ENCODE measurements at places on chromosomes 3 and 15.

GRCh38 chr3:59839810-59840515 is 790.1 kb upstream of the CFAP20DC start:
- DNase-seq, result no peak

DNA sequence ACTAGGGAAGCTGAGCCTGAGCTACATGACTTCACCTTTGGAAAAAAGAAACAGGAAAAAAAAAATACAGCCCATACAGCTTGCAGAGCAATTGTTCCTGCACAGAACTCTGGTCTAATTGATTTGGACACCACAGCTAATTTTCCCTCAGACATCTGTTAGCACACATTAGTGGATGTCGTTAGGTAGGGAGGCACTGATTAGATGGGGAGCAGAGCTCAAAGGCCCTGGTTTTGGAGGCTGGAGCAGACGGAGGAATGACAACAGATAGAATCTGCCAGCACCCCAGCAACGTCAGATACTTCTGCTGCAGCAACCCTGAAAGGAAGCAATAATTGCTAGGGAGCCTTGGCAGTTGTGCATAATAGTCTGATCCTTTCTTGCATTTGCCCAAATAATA is 398.9 kb downstream of the LSAMP start:
- no peak for DNase-seq

- no peak for DNase-seq
Measured at GRCh38 chr3:122488262-122488973, 26.3 kb downstream of the KPNA1 start.

- DNase-seq, result no peak
Measured at GRCh38 chr15:77895742-77896141, 181.8 kb downstream of the TBC1D2B start.

GRCh38 chr3:194736277-194736895 is 50.7 kb downstream of the FAM43A start:
- DNase-seq, result no peak

- DNase-seq, result peak; percentile 75
Measured at GRCh38 chr3:93969443-93969842, 4.3 kb downstream of the PROS1 start.

DNA sequence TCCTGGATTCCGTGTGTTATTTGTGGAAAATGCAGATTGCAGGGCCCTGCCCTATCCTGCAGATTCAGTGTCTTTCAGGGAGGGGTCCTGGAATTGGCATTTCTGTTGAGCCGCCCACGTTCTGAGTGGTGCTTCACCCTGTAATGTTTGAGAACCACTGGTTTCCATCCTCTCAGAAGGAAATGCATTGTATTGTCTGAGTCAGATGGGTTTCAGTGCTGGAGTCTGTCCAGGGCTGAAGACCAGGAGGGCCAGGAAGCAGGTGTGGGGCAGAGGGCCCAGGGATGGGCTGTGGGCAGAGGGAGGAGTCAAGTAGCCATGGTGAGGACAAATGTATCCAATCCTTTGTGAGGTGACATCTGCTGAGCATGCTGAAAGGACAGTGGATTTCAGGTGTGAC is 123.8 kb downstream of the SV2B start:
- DNase-seq, result no peak

DNA sequence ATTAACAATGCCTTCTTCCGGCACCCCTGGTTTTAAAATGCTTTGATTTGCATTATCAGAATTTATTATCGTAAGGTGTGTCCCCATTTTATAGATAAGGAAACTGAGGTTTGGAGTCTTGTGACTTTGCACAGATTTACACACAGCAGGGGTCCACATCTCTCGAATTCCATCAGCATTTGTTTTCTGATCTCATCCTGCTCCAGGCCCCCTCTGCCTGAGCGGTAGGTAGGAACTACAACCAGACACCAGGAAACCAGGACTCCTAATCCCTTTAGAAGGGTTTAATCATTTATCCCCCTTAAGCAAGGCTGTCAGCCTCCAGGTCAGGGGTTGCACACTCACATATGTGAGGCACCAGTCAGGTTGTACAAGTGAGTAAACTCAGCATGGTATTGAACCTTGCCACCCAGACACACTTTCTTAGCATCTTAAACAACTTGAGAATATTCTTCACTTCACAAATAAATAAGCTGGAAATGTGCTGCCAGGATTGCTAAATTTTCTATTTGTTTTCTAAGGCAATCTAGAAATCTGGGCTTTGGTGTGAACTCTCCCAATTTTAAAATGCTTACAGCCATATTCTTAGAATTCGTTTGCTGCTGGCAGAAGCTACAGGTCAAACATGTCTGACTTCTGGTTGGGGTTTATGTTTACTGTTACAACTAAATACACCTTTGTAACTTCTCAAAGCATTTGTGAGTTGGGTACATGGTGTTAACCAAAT is 31.7 kb upstream of the CMTM7 start:
- no peak for DNase-seq

DNA sequence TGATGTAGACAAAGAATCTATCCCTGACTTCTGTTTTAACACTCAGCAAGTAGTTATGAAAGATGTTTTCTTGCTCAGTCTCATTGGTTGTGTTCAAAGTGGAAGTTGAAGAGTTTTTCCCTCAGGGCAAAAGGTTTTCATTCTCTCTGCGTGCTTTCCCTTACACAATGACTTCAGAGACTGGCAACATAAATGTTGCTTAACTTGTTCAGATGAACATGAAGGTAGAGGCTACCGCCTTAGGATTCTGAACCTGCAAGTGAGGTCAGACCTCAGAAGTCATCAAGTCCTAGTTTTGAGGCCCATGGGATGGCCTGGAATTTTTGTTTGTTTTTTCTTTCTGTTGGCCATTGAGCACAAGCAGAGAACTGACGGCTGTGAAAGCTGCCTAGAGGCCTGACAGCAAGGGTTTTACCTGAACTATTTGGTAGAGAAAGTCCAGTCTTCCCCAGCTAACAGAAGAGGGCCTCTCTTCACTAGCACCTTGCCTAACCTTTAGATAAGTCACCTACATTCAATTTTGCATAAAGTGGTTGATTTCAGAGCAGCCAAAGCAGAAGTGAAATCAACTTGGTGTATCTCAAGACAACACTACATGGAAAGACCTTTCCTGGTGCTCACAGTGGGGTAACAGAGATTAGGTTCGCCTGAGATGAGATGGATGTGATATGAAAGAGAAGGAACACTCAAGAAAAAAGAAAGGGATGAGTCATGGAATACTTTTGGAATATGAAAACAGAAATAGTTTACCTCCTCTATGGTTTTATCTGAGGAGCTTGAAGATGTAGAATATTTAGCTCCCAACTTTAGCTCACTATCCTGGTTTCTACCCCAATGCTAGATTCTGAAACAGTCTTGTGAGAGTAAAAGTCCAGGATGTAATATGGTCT is 53.6 kb upstream of the AP4E1 start:
- no peak for DNase-seq

DNA sequence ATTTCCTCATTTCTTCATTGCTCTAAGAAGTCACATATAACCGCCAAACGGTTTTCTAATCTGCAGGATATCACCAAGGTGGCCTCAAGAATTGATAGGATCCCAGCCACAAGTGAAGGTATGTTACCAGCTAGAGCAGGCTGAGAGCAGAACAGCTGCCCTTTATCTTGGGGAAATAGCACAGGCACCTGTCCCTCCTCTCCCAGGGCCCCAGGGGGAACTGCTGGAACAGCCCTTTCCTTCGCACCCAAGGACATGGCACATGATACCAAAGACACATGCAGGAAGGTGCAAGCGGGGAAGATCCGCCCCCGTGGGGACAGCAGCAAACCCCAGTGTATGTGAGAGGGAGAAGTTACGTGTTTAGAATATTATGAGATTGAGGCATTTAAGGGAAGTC is 35.3 kb downstream of the HOMER2 start:
- DNase-seq, result no peak

DNA sequence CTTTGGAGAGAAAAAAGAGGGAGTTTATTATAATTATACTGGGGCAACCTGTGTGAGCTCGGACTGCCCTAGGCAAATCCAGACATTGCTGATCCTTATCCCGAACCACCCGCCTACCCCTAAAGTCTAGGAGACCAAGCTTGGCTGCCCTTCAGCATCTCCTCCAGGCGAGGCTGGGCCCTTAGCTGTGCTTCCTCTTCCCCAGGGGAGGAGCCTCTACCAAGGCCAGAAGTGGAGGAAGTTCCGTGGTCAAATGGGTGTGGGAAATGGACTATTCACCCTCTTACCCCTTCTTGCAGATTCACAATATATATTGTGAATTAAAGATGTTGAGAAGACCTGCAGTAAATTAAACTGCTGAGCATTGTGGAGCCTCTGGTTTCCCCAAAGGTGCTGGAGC is 158.3 kb upstream of the HES1 start:
- no peak for DNase-seq

- no peak for DNase-seq
Measured at GRCh38 chr15:100537331-100537730, 8.6 kb upstream of the CERS3 start.

- DNase-seq, result peak; percentile 45
Measured at GRCh38 chr15:41256577-41257038, 25.5 kb downstream of the CHP1 start.

GRCh38 chr15:85318048-85318731 is 62.2 kb upstream of the AKAP13 start:
- peak; percentile 70 for DNase-seq

- no peak for DNase-seq
Measured at GRCh38 chr3:52441091-52441771, 3.7 kb downstream of the SEMA3G start.

DNA sequence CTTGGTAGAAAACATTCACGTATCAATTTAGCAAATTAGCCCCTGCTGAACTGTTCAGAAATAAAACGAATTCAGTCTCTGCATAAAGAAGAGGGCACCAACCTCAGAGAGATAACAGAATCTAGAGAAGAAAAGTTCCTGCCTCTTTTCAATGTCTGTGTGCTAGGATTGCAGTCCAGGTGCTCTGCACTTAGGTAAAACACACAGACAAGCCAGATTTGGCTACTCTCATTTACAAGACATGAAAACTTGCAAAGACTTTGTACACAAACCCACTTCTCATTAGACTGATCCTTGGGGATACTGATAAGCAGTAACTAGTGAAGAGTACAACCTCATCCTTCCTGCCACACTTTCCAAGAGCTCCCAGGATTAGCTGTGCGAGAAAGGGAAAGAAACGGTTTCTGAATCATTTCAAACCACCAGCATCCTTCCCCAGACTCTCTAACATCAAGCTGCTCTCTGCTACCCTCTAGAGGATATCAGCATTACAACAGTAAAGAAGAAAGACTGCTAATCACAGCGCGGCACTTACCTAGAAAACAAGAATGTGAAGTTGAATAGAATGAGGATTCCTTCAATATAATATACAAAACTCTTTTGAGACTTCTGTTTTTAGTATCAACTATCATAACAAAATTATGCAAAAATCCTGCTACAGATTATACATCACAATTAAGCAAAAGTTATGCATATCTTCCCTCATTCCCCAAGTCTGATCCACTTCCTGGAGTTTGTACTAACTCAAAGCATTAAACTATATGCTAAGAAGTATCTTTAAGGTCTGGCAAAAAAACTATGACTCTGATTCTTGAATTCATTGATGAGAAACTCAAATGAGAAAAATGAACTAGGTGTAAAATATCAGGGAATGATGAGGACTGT is 306.4 kb downstream of the MAGI1 start:
- DNase-seq, result peak; percentile 81

GRCh38 chr3:51311055-51311454 is 74.0 kb upstream of the MANF start:
- peak; percentile 32 for DNase-seq

GRCh38 chr3:6421666-6422445 is 439.1 kb upstream of the GRM7 start:
- DNase-seq, result no peak

GRCh38 chr3:32262201-32262600 is 23.7 kb downstream of the CMTM8 start:
- DNase-seq, result no peak

DNA sequence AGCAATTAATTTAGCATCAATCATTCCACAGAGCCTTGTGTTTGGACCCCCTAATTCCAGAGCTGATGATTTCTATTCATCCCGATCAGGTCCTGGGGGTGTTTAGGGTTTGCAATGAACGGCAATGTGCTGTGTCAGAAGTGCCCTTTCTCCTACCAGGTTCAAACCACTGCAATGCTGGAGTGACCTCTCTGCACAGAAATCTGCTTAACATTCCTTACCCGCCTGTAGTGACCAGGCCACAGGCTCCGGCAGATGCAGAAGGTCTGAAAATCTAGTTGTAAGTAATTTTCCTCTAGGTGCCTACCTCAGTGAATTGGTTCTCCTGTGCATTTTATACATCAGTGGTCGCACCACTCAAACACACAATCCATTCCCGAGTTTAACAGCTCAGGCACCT is 725.3 kb upstream of the CFAP20DC start:
- peak; percentile 42 for DNase-seq

GRCh38 chr3:163056874-163057497 is 1560.4 kb downstream of the OTOL1 start:
- DNase-seq, result peak; percentile 37

DNA sequence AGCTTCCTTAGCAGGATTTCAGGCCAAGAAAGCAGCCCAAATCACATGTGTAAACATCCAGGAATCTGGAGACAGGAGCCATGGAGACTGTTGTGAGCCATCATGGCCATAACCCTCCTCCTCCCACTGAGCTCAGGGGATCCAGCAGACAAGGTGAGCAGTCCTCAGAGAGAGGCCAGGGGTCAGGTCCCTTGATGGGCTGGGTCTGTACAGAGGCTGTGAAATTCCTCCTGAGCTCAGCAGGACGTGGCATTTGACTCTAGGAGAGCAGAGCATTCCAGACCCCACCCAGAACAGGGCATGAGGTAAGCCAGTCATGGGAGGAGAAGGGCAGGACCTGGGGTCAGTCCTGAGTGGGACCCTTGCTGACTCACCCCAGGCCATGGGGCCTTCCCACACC is 67.0 kb upstream of the ACAN start:
- no peak for DNase-seq

GRCh38 chr15:53133255-53133850 is 343.2 kb upstream of the ONECUT1 start:
- no peak for DNase-seq

DNA sequence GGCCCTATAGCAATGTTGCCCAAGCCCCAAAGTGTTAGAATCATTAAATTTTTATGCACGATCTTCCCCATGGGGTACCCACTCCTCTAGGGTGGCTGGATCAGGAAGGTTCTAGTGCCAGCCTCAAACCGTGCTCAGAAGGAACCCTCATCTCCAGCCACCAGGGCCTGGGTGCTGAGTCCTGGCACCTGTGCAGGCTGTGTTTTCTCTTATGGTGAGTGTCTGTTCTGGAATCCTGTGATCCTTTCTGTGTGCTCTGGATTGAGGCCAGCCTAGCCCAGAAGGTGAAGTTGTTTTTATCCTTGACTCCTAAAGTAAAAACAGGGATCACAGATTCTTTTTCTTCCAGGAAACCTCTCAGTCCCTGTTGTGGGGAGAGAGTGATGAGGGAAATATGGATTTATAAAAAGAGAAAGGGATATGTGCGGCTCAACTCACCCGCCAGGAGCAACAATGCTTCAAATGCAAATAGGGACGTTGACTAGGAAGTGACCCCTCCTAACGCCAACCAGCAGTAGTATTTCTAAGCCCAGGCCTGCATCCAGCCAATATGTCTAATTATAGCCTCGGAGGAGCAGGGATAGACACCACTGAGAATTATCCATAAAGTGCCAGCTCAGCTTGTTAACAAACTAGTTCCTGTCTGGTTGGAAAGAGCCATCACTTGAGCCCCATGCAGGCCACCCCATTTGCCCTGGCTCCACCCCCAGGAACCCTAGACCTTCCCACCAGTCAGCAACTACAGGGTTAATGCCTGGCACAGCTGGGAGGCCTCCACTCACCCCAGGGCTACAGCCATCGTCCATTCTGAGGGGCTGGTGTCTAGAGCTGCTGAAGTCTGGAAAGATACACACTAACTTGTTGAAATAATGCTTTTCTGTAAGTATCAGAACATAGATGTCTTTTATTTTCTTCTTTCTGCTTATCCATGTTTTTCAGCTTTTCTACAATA is 513.5 kb upstream of the PROK2 start:
- no peak for DNase-seq

- peak; percentile 12 for DNase-seq
Measured at GRCh38 chr15:28084547-28084946, 14.6 kb downstream of the OCA2 start.

Measured in astrocyte of the hippocampus (primary cell).